ENCODE measurements at places on chromosomes 5 and 9.

- peak; percentile 47 for DNase-seq
Measured at GRCh38 chr9:63817622-63818518, 1467.1 kb downstream of the FOXD4L5 start.

DNA sequence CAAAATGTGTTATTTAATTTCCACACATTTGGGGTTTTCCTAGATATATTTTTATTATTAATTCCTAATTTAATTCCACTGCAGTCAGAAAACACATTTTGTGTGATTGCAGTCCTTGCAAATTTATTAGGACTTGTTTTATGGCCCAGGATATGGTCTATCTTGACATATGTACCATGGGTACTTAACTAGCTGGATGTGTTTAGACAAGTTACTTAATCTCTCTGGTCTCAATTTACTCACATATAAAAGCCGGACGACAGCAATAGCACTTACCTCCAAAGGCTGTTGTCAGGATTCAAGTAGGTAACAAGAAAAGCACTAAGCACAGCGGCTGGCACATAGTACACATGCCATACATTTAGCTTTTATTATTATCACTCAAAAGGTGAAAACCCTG lies 118.2 kb upstream of the MSX2 start:
- no peak for DNase-seq

DNA sequence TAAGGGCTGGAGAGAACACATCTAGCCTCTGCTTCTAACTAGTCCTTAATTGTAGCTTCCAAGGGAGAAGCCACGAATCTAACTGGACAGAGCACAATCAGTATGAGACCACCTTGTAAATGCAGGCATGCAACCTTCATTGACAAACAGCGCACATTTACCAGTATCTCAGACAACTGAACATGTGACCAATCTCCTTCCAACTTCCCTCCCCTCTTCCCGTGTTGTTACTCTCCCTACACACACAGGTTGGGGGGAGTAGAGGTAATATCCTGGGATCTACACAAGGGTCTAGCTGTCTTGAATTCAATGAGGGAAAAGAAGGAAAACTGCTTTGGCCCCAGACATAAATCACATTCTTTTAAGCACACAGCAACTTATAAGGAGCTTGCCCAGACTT lies 77.6 kb downstream of the LIFR start:
- DNase-seq, result no peak

DNA sequence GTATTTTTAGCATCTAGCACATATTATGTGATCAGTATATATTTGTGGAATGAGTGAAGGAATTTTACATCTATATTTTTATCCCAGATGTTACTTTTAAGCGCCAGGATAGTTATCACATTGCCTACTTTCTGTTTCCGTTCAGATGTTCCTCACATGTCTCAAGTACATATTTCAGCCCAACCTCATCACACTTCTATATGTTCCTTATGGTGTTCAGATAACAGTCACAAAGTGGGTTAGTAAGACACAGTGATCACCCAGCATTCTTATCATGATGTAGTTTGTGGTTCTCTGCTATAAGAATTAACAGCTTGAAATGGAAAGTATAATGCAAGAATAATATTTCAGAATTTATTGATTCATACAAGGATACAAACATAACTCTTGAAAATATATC lies 170.0 kb upstream of the RASA1 start:
- DNase-seq, result no peak

DNA sequence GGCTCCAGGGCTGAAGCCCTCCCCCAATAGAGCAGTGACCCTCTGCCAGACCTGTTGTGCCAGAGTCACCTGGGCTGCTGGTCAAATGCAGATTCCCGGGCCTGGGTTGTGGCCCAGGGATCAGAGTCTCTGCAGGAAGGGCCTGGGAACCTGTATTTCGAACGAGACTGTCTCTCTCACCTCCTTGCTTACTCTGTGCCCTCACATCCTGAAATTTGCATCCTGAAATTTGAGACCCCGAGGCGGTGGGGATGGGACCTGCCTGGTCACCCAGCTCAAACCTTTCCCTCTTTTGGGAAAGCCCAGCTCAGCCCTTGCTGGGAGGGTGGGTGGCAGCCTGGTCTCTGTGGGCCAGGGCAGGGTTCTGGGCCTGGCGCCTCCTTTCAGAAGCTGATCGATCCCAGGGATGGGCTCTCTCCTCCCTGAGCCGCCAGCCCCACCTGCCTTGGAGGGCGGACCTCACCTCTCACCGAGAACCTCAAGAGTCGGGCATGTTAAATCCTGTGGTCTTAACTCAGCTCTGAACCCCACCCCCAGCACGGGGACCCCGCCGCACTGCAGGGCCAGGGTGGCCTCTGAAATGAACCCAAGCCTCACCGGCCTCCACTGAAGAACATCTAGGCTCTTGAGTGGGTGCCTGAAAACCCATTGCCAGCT lies 44.0 kb upstream of the IER5L start:
- DNase-seq, result no peak

DNA sequence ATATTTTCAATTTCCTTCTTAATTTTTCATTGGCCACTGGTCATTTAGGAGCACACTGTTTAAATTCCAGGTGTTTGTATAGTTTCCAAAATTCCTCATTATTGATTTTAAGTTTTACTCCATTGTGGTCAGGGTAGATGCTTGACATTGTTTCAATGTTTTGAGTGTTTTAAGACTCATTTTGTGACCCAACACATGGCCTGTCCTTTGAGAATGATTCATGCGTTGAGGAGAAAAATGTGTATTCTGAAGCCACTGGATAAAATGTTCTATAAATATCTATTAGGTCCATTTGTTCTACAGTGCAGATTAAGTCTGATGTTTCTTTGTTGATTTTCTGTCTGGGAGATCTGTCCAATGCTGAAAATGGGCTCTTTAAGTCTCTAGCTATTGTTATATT lies 24.4 kb upstream of the FNIP1 start:
- DNase-seq, result no peak

GRCh38 chr5:11785771-11786352 lies 118.4 kb downstream of the CTNND2 start:
- no peak for DNase-seq

GRCh38 chr5:139669662-139670368 lies 21.7 kb downstream of the CXXC5 start:
- DNase-seq, result no peak

GRCh38 chr9:37963936-37964739 lies 60.2 kb upstream of the SLC25A51 start:
- DNase-seq, result peak; percentile 95

GRCh38 chr5:179908528-179908927 lies 831 bp upstream of the TBC1D9B start:
- no peak for DNase-seq

GRCh38 chr9:11549311-11549794 lies 936.6 kb upstream of the PTPRD start:
- no peak for DNase-seq

DNA sequence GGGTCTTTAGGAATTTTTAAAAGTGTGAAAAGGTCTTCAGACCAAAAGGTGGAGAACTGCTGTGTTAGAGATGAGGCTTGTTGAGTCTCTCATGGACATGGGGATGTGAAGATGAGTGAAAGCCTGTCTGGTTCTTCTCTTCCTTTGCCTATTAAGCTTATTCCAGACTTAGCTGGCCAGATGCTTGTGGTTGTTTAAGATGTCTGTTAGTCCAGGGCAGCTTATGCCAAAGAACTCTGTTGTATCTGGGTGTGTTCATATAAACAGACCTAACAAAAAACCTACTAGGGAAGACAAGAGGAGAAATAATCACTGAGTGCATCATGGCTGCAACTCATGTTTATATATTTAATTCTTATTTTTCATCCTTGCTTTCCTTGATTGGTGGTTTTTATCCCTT lies 57.5 kb upstream of the NCS1 start:
- DNase-seq, result no peak

GRCh38 chr5:147857302-147858129 lies 21.0 kb upstream of the SCGB3A2 start:
- DNase-seq, result peak; percentile 52

DNA sequence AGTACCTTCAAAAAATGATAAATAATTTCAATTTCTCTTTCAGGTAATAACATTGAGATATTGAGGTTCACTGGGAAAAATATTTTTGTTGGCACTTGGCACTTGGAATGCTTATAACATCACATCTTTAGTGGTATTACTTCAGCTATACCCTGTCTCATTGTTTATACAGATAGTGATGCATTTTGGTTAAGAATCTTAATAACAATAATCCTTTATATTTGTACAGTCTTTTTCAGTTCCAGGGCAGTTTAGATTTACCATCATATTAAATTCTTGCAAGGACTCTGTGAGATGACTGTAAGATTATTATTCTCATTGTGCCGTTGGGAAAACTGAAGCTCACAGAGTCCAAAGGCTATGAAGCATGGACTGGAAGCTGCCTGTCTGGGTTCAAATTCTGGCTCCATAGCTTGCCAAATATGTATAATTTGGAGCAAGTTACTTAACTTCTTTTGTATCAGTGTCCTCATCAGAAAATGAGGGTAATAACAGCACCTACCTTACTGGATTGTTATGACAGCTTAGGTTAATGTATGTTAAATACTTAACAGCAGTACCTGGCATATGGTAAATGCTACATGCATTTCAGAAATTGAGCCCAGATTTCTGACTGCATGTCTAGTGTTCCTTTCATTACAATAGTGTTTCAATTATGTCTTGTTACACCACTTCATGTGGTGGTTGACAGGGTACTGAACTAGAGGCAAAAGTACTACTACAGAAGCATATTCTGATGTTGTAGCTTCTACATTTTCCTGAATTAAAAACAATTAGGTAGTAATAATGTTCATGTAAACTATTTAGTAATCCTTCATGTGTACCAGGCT lies 272.2 kb downstream of the PLK2 start:
- DNase-seq, result no peak

GRCh38 chr9:37784291-37784615 lies 611 bp downstream of the EXOSC3 start:
- no peak for DNase-seq

DNA sequence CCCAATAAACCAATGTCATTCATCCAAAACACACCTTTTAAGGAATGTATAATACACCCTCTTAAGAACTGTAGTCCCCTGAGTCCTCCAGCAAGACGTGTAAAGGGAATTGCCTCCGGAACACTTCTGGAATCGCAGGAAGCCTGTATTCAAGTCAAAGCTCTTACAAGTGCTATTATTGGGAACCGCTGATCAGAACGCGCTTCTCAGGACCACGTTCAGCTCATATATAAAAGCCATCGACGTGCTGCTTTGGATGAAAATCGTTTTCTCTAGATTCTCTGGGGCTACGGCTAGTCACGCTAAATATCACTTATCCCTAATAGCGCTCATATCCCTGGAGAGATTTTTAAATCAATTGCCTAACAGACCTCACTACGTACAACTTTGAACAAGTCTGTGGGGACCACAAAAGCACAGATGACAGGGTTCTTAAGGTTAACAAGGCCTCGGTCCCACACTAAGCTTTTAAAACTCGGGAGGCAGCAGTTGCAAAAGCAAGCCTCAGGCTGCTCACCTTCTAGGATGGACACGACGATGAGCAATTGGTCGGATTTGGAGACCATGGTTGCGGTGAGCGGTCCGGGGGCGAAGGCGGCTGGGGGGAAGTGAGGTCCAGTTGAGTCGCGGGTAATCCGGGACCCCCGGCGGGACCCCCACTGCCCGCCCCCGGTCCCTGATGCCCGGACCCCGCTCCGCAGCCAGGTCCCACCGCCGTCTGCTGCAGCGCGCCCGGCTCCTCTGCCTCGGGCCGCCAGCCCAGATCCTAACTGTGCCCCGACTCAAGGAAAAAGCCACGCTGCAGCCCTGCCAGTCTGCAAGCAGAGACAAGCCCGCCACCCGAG lies 548 bp downstream of the CEP120 start:
- peak; percentile 41 for DNase-seq

GRCh38 chr9:120736881-120737280 lies 22.6 kb upstream of the MEGF9 start:
- no peak for DNase-seq

All from globus pallidus (tissue), 1 donor.